ENCODE measurements at places on chromosomes 7 and 10. TPM values are rescaled to one million over a fixed set of nuclear protein-coding genes. Genes with fewer than 3 reads are reported as not detected.

GRCh38 chr7:117828825-117829224 is 44.4 kb downstream of the CTTNBP2 start:
- no peak for DNase-seq
- H3K4me1 ChIP-seq = no peaks in the 10 kb centered on the region
- H3K4me3 ChIP-seq = no peak overlapping the region

- no peak for DNase-seq
- H3K36me3 ChIP-seq = no peaks in the 10 kb centered on the region
- no peaks in the 10 kb centered on the region for H3K27me3 ChIP-seq
Observed at GRCh38 chr10:107091126-107091525, 73.4 kb downstream of the SORCS1 start.

Gene FGL2
- total RNA-seq = 1.7 TPM

Gene UCN3
- not detected for total RNA-seq

DNA sequence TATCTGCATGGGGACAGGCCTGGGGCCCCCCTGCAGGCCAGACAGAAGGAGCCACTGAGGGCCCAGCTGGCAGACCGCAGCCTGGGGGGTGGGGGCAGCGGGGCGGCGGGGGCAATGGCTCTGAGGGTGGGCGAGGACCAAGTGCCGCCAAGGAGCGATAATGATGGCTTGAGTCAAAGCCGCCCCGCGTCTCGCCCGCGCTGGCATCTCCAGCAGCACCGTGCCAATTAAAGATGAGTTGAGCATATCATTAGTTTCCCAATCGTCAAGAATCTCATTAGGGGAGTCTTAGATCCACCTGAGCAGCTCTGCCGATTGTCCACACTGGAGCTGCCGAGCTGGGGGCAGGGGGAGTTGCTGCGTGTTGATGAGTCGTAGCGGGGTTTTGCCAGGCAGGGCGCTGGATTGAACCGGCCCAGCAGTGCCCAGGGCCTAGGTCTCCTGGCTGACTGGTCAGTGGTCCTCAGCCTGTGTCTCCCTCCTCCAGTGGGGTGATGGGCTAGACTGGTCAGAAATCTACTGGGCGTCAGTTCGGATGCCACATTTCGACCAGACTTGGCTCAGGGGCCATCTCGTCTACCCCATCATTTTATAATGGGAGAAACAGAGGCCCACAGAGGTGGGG is 41.0 kb upstream of the PSMG3 start:
- no peaks in the 10 kb centered on the region for H3K36me3 ChIP-seq
- no peak for DNase-seq
- H3K27me3 ChIP-seq = no peaks in the 10 kb centered on the region
- no peaks in the 10 kb centered on the region for H3K4me1 ChIP-seq

DNA sequence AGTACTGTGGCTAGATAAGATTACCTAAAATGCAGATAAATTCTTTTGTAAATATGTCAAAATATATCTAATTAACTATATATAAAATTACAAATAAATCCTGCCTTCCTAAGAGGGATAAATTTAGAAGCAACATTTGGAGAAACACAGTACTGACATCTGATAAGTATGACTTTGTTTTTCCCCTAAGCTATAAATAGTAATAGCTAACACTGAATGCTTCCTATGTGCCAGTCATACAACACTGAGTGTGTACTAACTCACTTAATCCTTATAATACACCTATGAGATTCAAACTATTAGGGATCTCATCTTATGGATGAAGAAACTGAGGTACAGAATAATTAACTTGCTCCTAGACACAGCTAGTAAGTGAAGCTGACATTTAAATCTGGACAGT is 733.4 kb downstream of the MAGI2 start:
- no peaks in the 10 kb centered on the region for H3K27me3 ChIP-seq
- no peak overlapping the region for H3K4me3 ChIP-seq
- no peaks in the 10 kb centered on the region for H3K4me1 ChIP-seq
- no peak overlapping the region for H3K27ac ChIP-seq

DNA sequence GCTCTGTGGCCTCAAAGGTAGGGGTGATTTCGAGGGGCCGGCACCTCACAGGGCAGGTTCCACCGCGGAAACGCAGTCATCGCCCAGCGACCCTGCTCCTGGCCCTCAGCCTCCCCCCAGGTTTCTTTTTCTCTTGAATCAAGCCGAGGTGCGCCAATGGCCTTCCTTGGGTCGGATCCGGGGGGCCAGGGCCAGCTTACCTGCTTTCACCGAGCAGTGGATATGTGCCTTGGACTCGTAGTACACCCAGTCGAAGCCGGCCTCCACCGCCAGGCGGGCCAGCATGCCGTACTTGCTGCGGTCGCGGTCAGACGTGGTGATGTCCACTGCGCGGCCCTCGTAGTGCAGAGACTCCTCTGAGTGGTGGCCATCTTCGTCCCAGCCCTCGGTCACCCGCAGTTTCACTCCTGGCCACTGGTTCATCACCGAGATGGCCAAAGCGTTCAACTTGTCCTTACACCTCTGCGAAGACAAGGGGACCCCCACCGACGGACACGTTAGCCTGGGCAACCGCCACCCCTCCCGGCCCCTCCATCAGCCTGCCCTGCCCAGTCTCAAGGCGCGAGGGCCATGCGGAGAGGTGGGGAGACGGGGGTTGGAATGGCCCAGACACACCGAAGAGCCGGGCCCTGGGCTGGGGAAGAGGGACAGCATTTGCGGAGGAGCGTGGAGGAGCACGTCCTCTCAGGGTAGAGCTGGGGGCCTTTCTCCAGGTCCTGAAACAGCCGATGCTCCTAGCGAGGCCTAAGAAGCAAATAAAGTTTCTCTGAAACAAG is 6.0 kb downstream of the SHH start:
- no peaks in the 10 kb centered on the region for H3K36me3 ChIP-seq
- H3K4me3 ChIP-seq = no peak overlapping the region
- no peak overlapping the region for H3K27ac ChIP-seq
- DNase-seq = no peak
- peaks cover 13% of the 10 kb centered on the region for H3K27me3 ChIP-seq
- H3K4me1 ChIP-seq = no peaks in the 10 kb centered on the region

Gene RAPGEF5
- total RNA-seq = 4.0 TPM

GRCh38 chr10:113060201-113061053 is 110.4 kb downstream of the TCF7L2 start:
- no peak for DNase-seq
- H3K36me3 ChIP-seq = no peaks in the 10 kb centered on the region
- H3K4me1 ChIP-seq = no peaks in the 10 kb centered on the region
- no peak overlapping the region for H3K27ac ChIP-seq

GRCh38 chr10:22097696-22098095 is 94.2 kb upstream of the DNAJC1 start:
- H3K27me3 ChIP-seq = no peaks in the 10 kb centered on the region
- no peaks in the 10 kb centered on the region for H3K36me3 ChIP-seq
- no peak overlapping the region for H3K4me3 ChIP-seq
- DNase-seq = no peak
- H3K27ac ChIP-seq = no peak overlapping the region

DNA sequence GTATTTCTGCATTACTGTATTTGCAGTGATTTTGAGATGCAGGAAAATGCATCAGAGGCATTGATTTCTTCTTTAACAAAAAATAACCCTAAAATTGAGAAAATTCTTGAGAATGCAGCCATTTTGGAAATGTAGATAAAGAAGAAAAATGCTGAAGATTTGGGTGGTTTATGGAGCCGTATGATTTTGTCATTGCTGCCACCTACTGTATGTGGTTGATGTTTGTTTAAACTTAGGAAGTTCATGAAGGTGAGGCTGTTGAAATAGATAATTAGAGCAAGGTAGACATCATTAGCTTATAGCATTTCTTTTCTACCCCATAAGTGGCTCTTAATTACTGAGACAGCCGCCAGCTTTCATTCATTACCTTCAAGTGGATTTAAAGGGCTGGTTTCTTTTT is 92.1 kb upstream of the SAMD8 start:
- H3K36me3 ChIP-seq = peaks cover 6% of the 10 kb centered on the region
- DNase-seq = no peak
- no peak overlapping the region for H3K4me3 ChIP-seq

DNA sequence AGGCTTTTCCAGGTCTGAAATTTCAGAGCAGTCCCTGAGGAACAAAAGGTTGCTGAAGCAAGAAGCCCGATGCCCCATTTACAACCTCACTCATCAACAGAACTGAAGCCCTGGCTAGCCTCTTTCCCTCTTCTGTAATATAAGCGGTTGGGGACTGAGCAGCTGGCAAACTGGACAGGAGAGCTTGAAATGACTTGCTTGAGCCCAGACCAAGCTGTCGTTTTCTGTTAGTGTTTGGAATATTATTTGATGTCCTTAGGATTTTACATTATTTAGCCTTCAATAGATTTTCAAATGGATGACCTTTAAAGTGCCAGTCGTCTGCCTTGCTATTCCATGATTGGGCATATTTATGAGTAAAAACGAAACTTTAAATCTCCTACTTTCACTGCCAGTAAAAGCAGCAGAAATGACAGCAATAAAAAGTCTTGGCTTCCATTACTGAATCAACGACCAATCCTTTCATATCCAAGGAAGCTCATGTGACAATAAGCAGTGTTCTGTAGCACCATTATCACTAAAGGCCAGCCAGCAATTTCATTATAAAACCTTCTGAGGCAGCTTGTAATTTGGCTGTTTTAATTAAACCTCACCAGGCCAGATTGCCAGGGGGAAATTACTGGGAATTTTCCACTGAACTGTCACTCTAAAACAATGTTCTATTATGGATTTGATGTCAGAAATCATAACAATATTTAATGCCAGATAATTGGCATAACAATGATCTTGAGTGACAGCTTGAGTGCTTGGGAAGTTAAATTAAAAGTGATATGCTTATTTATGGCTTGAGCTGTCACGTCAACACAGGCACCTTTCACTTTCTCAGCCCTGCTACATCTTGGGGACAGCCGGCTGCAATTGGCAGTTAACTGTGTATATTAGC is 85.9 kb downstream of the LSMEM1 start:
- DNase-seq = no peak
- no peaks in the 10 kb centered on the region for H3K4me1 ChIP-seq
- H3K27me3 ChIP-seq = no peaks in the 10 kb centered on the region
- no peak overlapping the region for H3K27ac ChIP-seq
- H3K36me3 ChIP-seq = no peaks in the 10 kb centered on the region

Gene FAM25G
- total RNA-seq = not detected

Gene GJC3
- not detected for total RNA-seq

Measured in GM12878 (cell line).